ENCODE measurements at places on chromosomes 3 and 15.

GRCh38 chr15:93031103-93031464 lies 57.9 kb downstream of the RGMA start:
- no peak for DNase-seq

DNA sequence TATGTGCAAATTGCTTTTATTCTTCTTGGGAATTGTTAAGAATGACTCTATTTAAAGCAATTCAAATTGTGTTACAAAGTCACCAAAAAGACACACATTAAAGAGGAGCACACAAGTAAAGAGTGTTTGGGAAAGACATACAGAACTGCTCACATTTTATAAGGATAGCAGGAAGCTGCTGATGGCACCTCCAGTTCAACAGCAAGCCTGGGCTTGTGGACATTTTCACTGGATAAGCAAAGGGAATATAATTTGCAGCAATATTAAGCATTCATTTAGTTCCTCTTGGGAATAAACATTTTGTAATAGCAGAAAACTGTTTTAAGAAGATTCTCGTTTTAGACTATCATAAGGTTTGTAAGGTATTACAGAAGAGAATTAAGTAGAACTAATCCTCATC lies 1271.9 kb downstream of the ZPLD1 start:
- no peak for DNase-seq

- peak; percentile 31 for DNase-seq
Measured at GRCh38 chr15:58165661-58166060, 27.5 kb downstream of the AQP9 start.

DNA sequence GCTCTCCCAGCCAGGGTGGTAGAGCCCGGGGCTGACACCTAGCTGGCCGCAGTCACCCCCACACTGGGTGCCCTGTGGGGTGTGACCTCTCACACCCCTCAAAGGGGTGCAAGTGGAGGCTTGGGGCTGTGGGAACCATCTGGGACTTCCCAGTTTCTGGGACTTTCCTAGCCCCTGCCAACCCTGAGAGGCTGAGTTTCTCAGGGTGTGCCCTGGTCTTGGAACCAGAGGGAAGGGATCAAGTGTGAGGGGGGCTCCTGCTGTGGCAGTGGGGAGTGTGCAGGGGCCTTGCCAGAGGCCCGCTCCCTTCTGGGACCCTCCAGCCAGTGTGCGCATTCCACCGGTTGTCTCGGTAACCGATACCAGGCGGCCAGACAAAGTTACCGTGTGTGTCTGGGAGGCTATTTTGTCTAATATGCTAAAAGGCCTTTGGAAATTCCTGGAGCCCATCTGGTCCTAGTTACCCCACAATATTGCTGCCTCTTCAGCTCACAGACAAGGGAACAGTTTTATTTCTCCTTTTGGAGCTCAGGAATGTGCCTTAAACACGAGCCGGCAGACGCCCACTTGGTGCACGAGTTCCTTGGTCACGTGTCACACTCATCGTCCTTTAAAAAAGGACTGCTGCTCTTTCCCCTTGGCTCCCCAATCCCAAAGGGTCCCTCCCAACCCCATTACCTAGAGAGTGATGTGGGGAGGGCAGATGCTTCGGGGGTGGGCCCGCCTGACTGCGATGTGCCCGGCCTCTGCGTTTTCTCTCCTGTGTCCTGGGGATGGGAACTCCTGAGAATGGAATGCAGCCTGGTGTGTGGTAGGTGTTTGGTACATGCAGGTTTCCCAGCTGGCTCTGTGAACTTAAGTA lies 33.2 kb downstream of the HDAC11 start:
- no peak for DNase-seq

- DNase-seq, result peak; percentile 3
Measured at GRCh38 chr3:117404730-117405129, 695.2 kb downstream of the TUSC7 start.

GRCh38 chr3:154779571-154779970 lies 300.5 kb upstream of the MME start:
- no peak for DNase-seq

DNA sequence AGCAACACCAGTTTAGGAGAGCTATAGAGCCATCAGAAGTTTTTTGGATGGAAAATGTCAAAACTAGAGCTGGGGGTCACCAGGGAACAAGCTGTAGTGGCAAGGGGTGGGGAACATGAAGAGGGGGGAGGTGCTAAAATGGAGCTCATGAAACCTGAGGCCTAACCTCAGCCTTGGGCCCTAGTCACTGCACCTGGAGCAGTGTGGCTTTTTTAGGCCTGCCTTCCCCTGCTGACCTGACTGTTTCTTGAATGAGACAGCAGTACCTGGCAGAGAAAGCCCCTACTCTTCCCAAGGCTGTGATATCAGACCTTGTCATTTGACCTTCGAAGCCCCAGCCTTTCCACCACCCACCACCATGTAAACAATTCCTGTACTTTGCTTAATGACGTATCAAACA lies 383.5 kb downstream of the EPHB1 start:
- no peak for DNase-seq

DNA sequence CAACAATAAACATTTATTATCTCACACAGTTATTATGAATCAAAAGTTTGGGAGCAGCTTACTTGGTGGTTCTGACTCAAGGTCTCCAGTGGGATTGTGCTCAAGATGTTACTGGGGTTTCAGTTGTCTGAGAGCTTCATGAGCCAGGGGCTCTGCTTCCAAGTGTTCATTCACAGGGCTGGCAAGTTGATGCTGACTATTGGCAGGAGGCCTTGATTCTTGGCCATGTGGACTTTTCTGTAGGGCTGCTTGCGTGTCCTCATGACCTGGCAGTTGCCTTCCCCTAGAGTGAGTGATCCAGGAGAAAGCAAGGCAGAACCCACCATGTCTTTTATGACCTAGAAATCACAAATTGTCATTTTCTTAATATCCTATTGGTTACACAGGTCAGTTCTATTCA lies 87.2 kb upstream of the TNFAIP8L3 start:
- DNase-seq, result no peak

DNA sequence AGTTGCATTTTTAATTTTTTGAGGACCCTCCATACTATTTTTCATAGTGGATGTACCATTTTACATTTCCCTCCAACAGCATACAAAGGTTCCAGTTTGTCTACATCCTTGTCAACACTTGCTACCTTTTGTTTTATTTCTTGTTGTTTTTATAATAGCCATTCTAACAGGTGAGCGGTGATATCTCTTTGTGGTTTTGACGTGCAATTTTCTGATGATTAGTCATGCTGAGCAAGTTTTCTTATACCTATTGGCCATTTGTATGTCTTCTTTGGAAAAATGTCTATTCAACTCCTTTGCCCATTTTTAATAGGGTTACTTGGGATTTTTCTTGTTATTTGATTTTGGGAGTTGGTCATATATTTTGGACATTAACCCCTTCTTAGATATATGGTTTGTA lies 187.0 kb downstream of the CDIN1 start:
- no peak for DNase-seq

Measured in NCI-H69 (cell line).